ENCODE measurements at places on chromosomes 4 and X.
A peak's percentile ranks its signal among the peaks of the same experiment; 100 is the strongest.

GRCh38 chr4:28277931-28278330 lies 1417.3 kb downstream of the STIM2 start:
- no peak for DNase-seq

GRCh38 chr4:98626350-98626749 lies 32.1 kb downstream of the TSPAN5 start:
- DNase-seq = no peak

DNA sequence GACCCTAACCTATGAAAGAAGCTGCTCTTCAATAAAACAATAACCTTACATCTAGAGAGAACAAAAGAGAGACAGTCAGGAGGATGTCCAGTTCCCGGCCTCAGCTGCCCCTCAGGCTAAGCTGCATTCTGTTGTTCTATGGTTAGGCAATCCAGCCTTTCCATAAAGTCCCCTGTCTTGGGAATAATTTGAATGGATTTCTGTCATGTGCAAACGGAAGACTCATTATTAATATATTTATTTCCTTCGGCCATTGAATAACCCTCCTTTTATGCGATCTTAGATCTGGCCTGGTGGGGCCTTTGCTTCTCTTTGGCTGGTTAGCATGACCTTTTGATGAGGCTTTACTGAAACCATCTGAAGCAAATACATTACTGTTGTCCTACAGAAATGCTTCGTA lies 80.1 kb downstream of the ANKRD50 start:
- no peak for DNase-seq

DNA sequence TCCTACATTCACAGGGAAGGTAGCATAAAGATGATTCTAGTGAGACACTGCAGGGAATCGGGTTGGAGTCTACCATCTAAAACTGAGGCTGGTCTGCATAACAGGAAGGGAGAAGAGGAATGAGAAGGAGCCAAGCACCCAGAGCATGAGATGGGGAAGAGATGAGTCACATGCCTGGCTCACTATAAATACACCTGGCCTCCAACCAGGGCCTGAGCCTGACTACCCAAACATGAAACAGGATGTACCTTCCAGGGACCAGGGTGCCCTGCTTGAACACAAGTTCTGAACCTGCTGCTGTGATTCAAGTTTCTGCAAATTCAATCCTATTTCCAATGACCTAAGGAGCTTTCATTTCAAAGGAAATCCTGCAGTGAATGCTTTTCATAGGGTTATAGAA lies 24.9 kb downstream of the CD99L2 start:
- DNase-seq = no peak

GRCh38 chrX:132092439-132093065 lies 35.3 kb downstream of the FRMD7 start:
- DNase-seq = peak; percentile 62

- no peak for DNase-seq
These were observed 136.2 kb downstream of the ELOVL6 start for GRCh38 chr4:110062166-110062565.

DNA sequence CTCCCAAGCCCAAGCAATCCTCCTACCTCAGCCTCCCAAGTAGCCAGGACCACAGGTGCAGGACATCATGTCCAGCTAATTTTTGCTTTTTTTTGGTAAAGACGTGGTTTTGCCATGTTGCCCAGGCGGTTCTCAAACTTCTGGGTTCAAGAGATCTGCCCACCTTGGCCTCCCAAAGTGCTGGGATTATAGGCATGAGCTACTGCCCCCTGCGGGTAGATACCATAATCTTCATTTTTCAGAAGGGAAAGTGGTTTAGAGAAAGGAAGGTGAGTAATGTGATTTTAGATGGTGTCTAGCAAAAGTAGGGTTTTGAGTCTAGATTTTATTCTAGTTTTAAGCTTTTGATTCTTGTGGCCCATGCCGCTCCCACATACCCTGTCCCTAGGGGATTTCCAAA lies 205.3 kb upstream of the CLNK start:
- no peak for DNase-seq

DNA sequence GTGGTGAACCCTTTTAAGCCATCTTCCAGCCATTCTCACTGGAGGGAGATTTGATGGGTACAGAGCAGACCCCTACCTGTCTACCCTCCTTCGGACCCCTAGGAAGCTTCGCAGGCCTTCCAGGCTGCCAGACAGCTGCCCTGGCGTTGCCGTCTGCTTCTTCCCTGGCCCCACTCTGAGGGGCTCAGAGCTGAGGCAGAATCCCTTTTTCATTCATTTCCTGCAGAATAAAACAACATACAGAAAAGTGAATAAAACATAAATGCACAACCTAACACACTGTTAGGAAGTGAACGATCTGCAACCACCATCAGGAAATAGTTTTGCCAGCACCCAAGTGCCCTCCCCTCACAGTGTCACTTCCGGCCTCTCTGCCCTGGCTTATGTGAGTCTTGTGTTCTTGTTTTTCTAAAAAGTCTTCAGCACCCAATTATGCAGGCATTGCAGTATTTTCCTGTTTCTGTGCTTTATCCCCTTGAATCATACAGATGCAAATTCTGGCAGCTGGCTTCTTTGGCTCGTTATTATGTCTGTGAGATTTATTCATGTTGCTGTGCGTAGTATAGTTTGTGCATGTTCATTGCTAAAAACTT lies 5.6 kb upstream of the ADD1 start:
- peak; percentile 69 for DNase-seq

DNA sequence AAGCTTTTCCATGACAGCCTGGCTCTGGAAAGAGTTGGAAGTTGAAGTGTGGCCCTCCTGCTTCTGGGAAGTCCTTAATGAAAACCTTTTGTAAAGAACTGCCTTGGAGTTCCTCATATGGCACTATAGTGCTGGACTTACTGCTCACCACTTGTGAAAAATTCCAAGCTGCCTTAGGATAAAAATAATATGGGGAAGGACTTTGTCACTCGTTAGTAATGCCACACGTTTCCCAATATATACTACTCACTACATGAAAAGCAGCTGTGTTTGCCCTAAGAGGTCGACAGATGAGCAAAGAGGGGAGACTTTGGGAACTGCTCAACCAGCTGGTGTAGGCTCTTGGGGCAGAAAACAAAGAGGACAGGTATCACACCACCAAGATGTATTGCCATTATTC lies 11.7 kb downstream of the OPHN1 start:
- no peak for DNase-seq

- DNase-seq = no peak
These were observed 1.2 kb upstream of the TRPC5 start for GRCh38 chrX:112083624-112084326.

GRCh38 chr4:65535113-65535512 lies 135.2 kb downstream of the EPHA5 start:
- no peak for DNase-seq

DNA sequence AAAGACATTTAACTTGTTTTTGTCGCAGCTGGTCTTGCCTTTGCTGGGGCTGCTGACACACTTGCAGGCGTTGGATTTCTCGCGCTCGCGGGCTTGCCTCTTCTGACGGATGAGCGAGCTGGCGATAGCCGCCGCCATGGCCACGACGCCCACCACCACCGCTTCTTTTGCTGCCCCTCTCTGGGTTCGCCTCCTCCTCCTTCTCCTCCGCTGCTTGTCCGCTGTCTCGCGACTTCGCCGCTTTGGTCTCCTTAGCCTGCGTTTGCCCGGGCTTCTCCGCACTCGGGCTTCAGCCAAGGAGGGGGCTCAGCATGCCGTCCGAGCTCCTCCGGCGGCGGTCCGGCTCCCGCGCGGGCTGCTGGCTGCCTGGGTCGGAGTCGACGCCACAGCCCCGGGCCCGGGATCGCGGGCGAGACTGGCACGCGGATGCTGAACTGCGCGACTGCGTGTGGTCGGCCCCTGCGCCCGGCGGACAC lies 613 bp downstream of the FGF13 start:
- DNase-seq = no peak

GRCh38 chr4:176953021-176953420 lies 160.3 kb upstream of the VEGFC start:
- DNase-seq = no peak

DNA sequence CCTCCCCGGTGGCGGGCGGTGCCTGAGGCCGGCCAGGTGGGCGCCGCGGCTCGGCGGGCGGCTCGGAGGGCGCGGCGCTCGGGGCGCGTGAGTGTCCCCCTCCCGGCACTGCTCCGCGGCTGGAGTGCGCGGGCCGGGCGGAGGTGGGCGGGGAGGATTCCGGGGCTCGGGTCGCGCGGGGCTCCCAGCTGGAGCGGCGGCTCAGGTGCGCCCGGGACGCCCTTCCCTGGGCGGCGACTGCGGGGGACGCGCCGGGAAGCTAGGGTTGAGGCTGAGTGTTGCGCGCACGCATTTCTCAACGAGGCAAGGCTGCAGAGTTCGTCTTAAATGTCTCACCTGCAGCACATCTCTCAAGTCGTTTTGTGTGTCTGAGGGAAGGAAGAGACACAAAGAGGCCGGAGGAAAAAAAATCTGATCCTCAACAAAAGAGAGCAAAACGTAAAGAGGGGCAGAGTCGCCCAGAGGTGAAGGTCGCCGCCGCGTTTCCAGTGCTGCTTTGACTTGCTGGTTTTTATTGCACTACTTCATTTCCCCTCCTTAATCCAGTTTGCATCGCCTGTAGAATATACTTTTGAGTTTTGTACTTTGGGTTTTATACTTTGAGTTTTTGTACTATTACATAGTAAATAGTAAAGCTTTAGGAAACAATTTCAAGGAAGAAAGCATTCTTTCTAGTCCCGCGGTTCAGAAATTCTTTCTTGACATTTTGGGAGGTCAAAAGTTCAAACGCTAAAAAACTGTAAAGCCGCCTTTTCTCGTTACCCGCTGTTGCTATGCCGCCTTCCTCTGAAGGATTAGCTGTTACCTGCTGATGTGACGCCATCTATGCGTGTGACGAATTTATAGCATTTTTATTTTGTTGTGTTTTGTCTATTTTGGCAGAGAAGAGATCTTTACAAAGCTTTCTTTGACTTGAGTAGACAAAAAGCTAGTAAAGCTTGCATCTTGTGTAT lies 106.5 kb upstream of the STOX2 start:
- DNase-seq = peak; percentile 22

GRCh38 chr4:94728056-94728766 lies 29.5 kb upstream of the BMPR1B start:
- no peak for DNase-seq

DNA sequence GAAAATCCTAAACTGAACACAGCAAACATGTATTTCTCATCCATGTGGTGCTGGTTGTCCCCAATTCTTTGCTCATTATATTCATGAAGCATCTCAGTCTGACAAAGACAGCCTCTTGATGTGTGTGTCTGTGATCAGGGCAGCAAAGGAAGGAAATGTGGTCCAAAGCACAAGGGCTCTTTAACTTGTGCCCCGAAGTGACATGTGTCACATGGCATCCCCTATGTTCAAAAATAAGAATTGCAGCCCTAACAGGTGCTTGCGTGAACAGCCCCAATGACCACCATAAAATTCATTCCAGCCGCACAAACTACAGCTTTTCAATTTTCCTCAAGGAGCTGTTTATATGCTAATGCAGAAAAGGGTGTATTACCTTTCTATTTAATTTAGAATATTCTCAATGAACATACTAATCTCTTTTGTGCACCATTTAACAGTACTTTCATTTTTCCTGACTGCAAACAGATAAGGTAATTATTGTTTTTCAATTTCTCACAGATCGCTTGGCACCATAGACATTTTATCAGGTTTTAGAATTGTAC lies 231.9 kb upstream of the CTSO start:
- DNase-seq = no peak

DNA sequence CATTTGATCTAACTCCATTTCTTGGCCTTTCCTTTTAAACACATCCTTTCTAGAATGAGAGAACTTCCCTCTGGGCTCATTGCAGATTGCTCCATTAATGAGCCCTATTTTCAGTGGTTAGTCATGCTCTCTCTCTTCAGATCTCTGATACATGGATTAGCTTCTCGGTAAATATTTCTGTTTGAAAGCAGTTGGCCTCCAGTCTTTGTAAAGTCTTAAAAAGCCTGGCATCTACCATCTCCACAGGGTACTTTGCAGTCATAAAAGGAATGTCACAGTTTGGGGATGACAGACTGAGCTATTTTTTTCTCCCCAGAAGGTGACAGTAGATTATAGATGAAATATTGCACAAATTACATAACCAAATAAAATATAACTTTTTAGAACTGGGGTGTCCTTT lies 72.7 kb downstream of the UNC5C start:
- no peak for DNase-seq

GRCh38 chr4:145779319-145779801 lies 99.4 kb downstream of the C4orf51 start:
- DNase-seq = no peak

- no peak for DNase-seq
These were observed 100.8 kb upstream of the LANCL3 start for GRCh38 chrX:37470711-37471110.

DNA sequence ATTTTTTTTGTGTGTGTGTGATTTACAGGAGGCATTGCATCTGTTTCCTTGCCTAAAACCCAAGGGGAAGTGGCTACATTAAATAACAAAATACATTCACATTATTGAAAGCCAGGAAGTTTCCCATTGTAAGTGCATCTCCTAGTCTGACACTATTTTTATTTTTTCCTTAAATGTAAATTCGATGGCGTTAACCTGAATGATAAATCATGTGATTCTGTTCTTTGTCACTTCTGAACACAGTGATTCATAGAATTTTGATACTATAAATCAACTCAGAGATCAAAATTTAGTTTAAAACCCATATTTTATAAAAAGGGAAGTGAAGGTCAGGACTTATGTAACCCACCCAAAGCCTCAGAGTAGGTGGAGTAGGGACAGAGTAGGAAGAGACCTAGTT lies 258.1 kb downstream of the GABRG1 start:
- no peak for DNase-seq

DNA sequence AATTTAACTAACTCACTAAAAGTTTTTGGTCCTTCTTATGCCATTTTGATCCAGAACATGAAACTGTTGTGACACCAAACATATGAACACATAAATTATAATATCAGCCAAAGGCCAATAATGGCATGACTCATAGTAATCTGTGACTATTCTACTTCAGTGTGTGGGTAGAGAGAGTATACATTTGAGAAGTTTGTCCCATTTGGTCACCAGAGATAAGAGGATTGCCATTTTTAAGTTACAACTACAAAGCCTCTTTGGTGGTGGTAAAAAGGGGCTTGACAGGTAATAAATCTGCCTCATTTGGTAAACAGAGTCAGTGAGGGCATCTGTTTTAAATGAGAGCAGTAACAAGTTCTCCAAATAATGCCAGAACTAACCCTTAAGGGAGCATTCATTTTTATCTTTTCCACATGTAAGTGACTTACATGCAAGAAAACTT lies 117.9 kb downstream of the TBC1D19 start:
- no peak for DNase-seq

DNA sequence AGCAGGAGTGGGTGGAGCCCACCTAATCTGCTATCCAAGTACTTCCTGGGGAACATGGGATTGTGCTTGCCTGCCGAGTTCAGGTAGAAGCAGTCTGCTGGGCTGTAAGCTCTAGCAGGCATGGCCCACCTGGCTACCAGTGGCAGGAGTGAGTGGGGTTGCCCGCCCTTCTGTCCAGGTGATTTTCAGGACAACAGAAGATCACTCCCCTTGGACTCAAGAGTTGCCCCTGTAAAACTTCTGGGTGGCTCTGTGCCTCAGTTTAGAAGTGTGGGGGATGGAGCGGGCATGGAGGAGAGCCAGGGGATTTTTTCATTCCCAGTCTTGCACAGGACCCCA lies 43.5 kb downstream of the NDST3 start:
- no peak for DNase-seq

Measured in activated T-cell treated with anti-CD3 and anti-CD28 coated beads, Interleukin-2, amount 50 U/mL, for 48 hours (primary cell).